ENCODE measurements at places on chromosomes 5 and 9. TPM values are rescaled to one million over a fixed set of nuclear protein-coding genes. Genes with fewer than 3 reads are reported as not detected.

The DOK3 gene
- 2.9 TPM for total RNA-seq

The EQTN gene
- total RNA-seq, result 1.0 TPM

The SGCD gene
- 53.5 TPM for total RNA-seq

The PCDHA9 gene
- 0.07 TPM for total RNA-seq

The CD274 gene
- 7.2 TPM for total RNA-seq

The ENTREP1 gene
- 12.8 TPM for total RNA-seq

The QRFP gene
- not detected for total RNA-seq

The AQP3 gene
- 6.9 TPM for total RNA-seq

The ZNF883 gene
- total RNA-seq, result 0.13 TPM

The HACD4 gene
- total RNA-seq, result 0.71 TPM

The SPAAR gene
- 4.4 TPM for total RNA-seq

The FCN2 gene
- not detected for total RNA-seq

The BNC2 gene
- 122 TPM for total RNA-seq

The FOXI1 gene
- total RNA-seq, result not detected

The SH3TC2 gene
- total RNA-seq, result 0.41 TPM

The ZDHHC12 gene
- total RNA-seq, result 8.9 TPM

The TAF11L11 gene
- not detected for total RNA-seq

The GABRB2 gene
- 0.31 TPM for total RNA-seq

Measured in gastrocnemius medialis (tissue), 4 donors.